NCI-H1105 (cell line): ENCODE measurements at places on chromosomes 5 and 9.

DNA sequence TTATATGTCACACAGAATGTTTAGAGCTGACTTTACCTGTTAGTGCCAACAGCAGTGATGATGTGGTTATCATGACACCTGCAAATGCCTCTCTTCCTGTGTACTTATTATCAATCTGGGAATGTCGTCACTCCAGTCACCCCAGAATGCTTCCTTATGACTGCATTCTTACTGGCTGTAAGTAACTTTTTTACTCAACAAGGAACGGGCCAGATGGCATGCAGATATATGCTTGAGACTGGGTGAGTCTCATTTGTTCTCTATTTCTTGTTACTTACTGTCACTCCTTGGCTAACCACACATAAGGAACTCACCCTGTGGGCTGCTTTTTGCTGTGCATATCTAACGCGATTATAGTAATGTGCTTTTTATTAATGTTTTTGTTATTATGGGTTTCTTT, 385.5 kb upstream of the MEF2C start:
- no peak for DNase-seq

DNA sequence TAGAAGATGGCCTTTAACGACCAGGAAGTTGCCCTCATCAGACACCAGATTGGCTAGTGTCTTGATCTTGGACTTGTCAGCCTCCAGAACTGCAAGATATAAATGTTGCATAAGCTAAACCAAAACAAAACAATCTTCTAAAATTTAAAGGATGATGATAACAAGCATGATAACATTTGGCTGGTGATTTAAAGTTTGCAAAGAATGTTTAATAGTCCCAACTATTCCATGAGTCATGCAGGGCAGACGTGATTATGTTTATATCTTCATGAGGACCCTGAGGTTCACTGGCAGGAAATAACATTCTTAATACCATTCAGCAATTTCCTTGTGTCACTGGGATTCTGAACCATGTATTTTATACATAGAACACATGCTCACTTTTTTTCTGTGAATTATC, 319.8 kb downstream of the HCN1 start:
- no peak for DNase-seq

- DNase-seq = no peak
Measured at GRCh38 chr5:150582241-150583109, 58.0 kb upstream of the SYNPO start.

- peak; percentile 19 for DNase-seq
Measured at GRCh38 chr5:115180165-115180709, 10.5 kb upstream of the TRIM36 start.

- no peak for DNase-seq
Measured at GRCh38 chr9:5448016-5448415, 2.3 kb upstream of the CD274 start.

- DNase-seq = peak; percentile 22
Measured at GRCh38 chr5:109688630-109688969, 1.1 kb upstream of the MAN2A1 start.

GRCh38 chr5:6604946-6605345, 27.9 kb downstream of the NSUN2 start:
- DNase-seq = no peak
